ENCODE measurements at places on chromosomes 5 and 9. TPM values are rescaled to one million over a fixed set of nuclear protein-coding genes. Genes with fewer than 3 reads are reported as not detected.

- no peak for DNase-seq
Observed at GRCh38 chr5:32845171-32845570, 134.1 kb downstream of the NPR3 start.

- DNase-seq, result no peak
Observed at GRCh38 chr9:126695186-126695585, 81.5 kb downstream of the LMX1B start.

DNA sequence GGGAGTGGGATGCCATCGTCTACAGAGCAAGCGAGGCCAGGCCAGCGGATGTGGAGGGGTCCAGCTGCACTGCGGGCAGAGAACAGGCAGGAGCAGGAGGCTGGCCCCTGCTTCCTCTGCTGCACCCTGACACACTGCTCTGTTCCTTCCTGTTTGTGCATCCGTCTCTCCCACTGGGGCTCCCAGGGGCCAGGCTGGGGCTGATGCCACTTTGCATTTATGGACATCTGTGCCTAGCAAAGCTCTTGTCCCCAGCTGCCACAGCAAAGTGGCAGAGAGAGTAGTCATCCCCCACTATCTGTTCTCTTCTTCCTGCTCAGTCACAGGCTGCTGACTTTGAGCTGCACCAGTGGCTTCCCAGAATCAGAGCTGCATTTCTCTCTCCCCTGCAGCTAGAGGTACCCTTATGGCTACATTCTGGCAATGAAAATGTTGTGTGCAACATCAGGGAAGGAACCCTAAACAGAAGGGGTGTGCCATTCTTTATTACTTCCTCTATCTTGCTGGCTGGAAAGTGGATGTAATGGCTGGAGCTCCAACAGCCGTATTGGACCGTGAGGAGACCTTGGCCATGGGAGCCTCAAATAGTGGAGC lies 4.2 kb upstream of the NINJ1 start:
- DNase-seq, result no peak

- DNase-seq, result no peak
Observed at GRCh38 chr9:129250786-129251185, 72.7 kb upstream of the IER5L start.

DNA sequence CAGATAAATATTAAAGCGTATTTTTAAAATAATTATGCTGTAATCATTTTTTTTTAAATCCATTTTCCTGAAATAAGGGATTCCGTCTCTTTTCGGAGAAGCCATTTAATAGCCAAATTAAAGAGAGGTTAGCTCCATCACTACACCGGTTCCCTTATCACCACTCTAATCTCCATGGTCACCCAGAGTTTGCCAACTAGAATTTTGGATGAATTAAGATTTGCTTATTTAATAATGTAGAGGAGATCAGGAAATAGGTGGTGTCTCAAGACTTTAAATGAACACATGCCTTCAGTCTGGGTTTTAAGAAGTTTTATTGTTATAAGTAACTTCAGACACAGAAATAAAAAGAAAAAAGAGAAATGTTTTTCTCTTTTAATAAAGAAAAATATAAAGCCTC lies 151.7 kb downstream of the TTC39B start:
- DNase-seq, result no peak

DNA sequence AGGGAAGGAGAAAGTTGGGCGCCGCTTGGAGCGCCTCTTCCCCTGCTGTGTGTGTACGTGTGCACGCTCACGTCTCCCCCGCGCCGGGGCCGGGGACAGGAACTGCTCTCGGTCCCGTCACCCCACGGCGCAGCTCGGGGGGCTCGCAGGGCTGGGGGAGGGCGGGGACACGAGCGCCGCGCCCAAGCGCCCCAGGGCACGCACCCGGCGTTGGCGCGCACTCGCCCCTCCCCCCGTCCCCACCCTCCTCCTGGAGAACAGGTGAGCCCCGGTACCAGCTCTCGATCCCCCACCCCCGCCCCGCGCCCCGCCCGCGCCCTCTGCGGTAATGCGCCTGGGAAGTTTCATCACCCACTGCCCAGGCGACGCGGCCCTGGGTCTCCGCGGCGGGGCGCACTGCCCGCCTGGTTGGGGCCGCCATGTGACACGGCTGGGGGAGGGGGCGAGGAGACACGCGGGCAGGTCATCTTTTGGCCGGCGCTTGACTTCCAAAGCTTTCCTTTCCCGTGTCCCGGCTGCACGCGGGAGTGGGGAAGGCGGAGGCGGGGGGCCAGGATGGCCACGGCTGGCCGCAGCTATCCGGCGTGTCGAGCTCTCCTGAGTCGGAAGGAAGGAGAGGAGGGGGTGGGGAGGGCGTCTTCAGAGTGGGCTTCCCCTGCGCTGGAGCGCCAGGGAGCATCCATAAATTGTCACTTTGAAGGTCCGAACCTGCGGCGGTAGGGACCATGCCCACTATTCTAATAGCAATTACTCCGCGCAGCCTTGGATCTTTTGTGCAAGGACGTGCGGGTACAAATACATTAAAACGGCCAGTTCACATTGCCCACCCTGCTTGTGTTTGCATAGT lies 1.5 kb upstream of the STC2 start:
- DNase-seq, result no peak

DNA sequence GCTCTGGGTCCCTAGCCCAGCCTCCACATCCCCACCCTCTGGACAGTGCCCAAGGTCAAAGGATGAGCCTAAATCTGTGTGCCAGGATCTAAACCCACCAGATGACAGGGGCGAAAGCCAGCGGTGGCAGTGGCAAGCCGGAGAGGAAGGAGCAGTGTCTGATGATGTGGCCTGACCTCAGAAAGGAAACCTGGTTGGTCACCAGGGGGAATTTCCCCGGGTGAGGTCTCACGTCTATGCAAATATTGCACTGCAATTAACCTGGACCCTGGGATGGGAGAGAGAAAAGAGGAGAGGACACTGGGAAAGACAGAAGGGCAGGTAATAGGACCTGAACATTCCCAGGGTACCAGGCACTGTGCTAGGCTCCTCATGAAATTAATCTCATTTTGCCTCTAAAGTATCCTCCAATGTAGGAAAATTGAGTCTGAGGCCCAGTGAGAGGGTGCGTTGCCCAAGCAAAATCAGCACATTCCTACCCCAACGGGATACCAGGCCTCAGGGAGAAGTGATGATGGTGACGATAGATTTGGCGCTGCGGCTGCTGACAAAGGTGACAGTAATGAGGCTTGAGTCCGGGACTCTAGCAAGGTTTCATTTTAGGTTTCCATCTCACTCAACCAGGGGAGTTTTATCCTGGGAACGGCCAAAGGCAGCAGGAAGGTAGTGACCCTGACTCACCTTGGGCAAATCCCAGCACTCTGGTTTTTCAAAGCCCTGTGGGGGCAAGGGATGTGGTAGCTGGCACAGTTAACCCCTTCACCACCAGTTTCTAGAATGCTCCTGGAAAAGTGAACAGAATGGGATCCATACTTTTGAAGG lies 13.4 kb upstream of the TNIP1 start:
- DNase-seq, result no peak

Gene MYMK
- polyA plus RNA-seq, result not detected

Gene CCDC69
- polyA plus RNA-seq, result 5.5 TPM

Gene DNAH5
- polyA plus RNA-seq, result 1.2 TPM

Gene CDX1
- 0.84 TPM for polyA plus RNA-seq
